ENCODE measurements at places on chromosomes 11 and 22.

GRCh38 chr22:45460288-45461109 is 42.2 kb upstream of the FBLN1 start:
- DNase-seq = no peak

- no peak for DNase-seq
These were observed 4.0 kb upstream of the CDKN1C start for GRCh38 chr11:2889362-2890273.

DNA sequence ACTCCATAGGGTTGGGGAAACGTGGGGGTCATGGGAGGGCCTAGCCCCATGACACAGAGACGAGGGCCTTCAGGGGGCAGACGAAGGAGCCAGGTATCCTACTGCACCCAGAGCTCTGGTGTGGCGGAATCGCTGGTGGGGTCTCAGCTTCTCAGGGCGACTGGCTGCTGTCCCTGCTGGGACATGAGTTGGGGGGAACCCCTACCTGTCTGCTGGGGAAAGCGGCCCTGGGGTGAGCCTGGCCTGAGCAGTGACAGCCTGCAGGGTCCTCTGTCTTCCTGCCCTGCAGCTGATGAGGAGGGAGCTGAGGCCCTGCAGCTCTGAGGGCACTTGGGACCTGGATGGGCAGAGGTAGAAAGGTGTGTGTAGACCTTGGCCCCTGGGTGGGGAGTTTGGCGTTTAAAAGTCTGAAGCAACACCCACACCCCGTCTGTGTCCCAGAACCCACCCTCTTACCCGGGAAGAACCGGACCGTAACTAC is 33.6 kb upstream of the GRAMD4 start:
- DNase-seq = no peak

DNA sequence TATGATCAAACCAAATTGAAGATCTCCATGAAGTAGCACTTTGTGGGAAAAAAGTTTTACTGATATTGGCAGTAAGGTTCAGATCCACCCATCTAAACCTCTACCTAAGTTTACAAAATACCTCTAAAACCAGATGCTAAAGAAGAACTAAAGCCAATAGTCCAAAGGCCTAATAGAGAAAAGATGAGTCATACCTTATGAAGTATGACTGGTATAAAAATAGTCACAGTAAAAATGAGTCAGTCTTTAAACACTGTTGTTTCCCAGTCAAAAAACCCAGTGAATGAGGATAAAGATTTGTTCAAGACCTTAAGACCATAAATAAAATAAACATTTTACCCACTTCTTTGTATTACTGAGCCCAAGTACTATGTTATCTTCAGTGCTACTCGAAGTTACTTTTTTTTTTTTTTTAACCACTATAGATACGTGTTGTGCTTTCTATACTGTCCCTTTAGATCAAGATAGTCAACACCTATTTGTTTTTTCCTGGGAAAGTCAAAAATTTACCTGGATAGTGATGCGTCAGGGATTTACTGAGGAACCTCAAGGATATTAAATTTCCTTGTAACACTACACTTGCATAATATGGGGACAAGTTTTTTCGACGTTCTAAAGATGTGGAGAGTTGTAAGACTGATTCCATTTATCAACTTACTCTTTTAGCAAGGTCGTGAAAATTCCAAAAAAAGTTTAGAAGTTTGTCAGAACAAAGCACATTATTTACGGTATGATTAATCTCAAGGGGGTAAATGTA is 87.3 kb downstream of the CCDC73 start:
- peak; percentile 10 for DNase-seq

DNA sequence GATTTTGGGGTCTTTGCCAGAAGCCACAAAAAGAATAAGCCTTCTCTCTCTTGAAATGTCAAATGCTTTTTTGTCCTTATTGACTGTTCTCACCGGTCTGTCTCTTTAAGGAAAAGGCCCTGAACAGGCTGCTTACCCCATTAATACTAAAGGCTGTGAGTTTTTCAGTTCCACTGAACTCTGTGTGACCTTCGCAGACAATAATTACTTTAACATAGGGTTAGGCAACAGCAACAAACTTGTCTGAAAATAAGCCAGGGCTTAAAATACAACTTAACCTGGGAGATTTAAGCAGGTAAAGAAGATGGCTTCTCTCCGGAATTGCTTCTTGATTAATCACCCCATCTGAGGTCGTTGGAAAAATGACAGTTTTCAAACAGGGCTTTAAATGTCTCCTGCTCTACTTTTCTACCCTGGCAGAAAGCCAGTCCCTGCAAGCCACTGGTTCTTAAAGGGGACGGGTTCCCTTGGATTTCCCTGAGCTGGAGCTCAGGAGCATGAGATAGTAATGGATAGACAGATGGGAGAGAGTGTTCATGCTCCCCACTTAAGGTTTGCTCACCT is 69.4 kb downstream of the ARL14EP start:
- DNase-seq = no peak
